ENCODE measurements at places on chromosomes 5 and 9. TPM values are rescaled to one million over a fixed set of nuclear protein-coding genes. Genes with fewer than 3 reads are reported as not detected.
A peak's percentile ranks its signal among the peaks of the same experiment; 100 is the strongest.

ADGRD2 gene
- not detected for polyA plus RNA-seq

SPATA31D4 gene
- polyA plus RNA-seq = not detected

NUDT12 gene
- polyA plus RNA-seq = 0.17 TPM

GOLM1 gene
- 33.8 TPM for polyA plus RNA-seq

DMRT3 gene
- polyA plus RNA-seq = not detected

AMBP gene
- polyA plus RNA-seq = not detected

DAPK1 gene
- polyA plus RNA-seq = not detected

SPATA31A3 gene
- polyA plus RNA-seq = not detected

RNF180 gene
- not detected for polyA plus RNA-seq

GRCh38 chr5:5165541-5166002 lies 25.4 kb downstream of the ADAMTS16 start:
- H3K4me3 ChIP-seq = no peak overlapping the region
- no peak overlapping the region for H3K27ac ChIP-seq
- no peaks in the 10 kb centered on the region for H3K4me1 ChIP-seq
- H3K36me3 ChIP-seq = no peaks in the 10 kb centered on the region
- DNase-seq = no peak

GRCh38 chr9:132241483-132241839 lies 79.6 kb downstream of the NTNG2 start:
- H3K27me3 ChIP-seq = peaks cover 2% of the 10 kb centered on the region
- DNase-seq = no peak
- H3K36me3 ChIP-seq = no peaks in the 10 kb centered on the region
- H3K27ac ChIP-seq = peak overlapping the region; percentile 84
- H3K4me3 ChIP-seq = peak overlapping the region; percentile 96

DNA sequence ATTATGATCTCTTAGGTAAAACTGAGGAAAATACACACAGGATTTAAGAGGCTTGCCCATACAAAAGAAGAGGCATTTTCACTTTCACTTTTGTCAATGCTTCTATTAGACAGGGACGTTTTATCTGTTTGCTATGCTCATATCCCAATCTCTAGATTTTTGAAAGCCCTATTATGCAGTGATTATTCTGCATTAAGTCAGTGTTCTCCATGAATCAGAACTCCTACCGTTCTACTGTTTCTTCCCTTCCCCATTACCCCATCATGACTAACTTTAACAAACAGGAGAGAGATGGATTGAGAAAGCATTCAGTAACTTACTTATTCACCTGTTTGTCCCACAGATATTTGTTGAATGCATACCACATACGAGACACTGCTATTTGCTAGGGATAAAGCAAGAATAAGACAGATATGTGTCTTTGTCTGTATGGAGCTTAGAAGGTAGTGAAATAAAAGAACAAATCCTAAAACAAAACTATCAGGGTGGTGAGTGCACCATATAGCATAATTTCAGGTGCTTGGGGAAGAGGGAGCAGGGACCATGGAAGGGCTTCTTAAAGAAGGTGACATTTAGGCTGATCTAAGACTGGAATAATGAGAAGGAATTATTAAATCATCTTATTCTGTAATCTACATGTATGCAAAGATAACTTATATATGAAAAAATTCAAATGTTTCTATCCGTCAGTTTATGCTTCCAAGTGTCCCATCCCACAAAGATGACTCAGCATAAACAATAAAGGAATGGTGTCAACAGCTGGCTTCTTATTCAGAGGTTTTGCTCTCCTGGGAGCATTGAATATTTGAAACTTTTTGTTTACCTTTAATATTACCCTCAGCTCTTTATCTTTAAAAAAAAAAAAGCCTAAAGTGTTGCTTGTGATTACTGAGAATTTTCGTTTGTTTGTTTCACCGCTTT lies 328.1 kb downstream of the HINT1 start:
- peak overlapping the region; percentile 53 for H3K27ac ChIP-seq
- H3K4me1 ChIP-seq = peaks cover 13% of the 10 kb centered on the region
- H3K27me3 ChIP-seq = peaks cover 2% of the 10 kb centered on the region
- peak; percentile 6 for DNase-seq

DNA sequence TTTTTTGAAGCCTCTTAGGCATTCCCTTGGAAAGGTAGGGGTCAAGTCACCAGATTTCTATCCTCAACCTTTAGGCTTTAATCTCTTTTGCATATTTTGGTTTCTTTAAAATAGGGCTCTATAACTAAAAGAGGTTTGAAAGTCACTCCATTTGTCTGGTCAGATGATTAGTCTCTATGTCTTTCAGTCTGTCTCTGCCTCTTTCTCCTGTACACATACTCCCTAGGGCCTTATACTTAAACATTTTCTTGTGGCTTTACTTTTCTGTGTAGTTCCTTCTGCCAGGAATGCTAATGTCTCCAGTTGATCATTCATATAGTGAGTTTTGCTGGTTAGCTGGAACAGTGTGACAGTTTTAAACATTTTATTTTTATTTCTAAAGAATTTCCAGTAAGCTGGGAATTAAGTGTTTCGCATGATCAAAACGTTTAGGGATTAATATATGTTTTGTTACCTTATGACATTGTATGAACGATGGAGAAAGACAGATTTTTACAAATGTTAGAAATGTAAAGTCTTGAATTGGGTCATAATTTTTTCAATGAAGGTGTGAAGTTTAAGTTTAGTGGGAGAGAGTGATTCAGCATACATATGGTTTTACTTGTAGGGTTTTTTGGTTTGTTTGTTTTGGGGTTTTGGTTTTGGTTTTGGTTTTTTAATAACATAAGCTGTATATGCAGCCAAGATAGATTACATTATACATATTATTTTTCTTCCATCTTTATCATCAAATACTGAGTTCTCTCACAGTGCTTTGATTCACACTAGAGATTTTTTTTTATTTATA lies 90.6 kb downstream of the ZCCHC7 start:
- H3K27ac ChIP-seq = peak overlapping the region; percentile 39
- peaks cover 29% of the 10 kb centered on the region for H3K4me1 ChIP-seq
- H3K36me3 ChIP-seq = peaks cover 29% of the 10 kb centered on the region
- H3K27me3 ChIP-seq = no peaks in the 10 kb centered on the region
- peak; percentile 11 for DNase-seq
- H3K4me3 ChIP-seq = peak overlapping the region; percentile 55

DNA sequence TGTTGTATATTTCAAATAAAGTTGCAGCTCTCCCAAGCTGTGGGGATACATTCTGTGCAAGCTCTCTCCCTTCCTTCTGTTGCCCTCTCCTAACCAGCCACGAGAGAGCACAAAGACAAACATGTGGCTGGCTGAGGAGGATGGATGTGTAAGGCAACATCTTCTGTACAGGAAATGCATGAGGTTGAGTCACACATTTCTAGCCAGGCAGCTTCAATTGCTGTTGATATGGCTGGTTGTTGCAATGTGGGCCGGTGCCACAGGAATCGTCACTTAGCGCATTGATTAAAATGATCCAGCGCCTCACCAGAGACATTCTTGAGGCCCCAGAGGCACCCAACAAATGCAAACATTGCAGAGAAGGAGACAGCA lies 207.1 kb downstream of the ICE1 start:
- no peak overlapping the region for H3K4me3 ChIP-seq
- H3K27me3 ChIP-seq = no peaks in the 10 kb centered on the region
- no peak for DNase-seq
- H3K4me1 ChIP-seq = no peaks in the 10 kb centered on the region

GRCh38 chr5:128228521-128228920 lies 145.0 kb downstream of the SLC12A2 start:
- no peaks in the 10 kb centered on the region for H3K36me3 ChIP-seq
- no peaks in the 10 kb centered on the region for H3K27me3 ChIP-seq
- no peaks in the 10 kb centered on the region for H3K4me1 ChIP-seq
- no peak overlapping the region for H3K4me3 ChIP-seq

GRCh38 chr5:161165998-161166660 lies 314.1 kb upstream of the ATP10B start:
- H3K27me3 ChIP-seq = peaks cover 2% of the 10 kb centered on the region
- no peak overlapping the region for H3K4me3 ChIP-seq
- H3K4me1 ChIP-seq = no peaks in the 10 kb centered on the region
- no peaks in the 10 kb centered on the region for H3K36me3 ChIP-seq
- no peak for DNase-seq

DNA sequence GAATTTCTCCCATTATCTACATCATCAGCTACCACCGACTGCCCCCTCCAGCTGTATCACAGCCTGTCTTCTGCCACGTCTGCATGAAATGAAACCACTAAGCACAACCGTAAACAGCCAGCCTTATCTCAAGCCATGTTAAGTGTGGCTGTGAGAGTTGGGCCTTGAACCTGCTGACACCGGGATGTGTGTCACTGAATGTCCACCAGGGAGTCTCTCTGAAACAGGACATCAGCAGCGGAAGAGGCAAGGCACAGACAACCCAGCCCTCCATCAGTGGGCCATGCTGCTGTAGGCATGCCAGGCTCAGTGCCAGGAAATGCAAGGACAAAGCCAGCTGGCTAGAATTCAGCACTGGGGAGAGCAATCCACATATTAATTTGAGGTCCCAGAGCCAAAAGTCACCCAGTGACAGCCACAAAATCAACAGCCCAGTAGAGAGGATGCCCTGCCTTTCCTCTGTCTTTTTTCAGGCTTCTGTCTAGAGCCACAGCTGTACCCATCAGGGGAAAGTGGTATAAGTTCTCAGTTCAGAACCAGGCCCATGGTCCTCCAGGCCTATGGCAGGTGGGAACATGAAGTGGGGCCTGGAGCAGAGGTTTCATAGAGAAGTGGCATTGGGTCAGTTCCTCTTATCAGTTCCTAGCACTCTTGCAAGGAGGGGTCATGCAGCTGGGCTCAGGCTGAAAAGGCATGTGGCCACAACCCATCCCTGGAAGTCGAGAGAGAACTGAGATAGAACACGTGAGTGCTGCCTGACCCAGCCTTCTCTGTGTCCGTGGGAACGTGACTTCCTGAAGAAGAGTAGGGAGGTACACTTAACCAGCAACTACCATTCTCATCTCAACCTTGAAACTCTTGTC lies 199.4 kb downstream of the ESM1 start:
- no peak overlapping the region for H3K27ac ChIP-seq
- no peak for DNase-seq
- no peaks in the 10 kb centered on the region for H3K36me3 ChIP-seq
- H3K4me1 ChIP-seq = peaks cover 17% of the 10 kb centered on the region
- H3K27me3 ChIP-seq = no peaks in the 10 kb centered on the region

DNA sequence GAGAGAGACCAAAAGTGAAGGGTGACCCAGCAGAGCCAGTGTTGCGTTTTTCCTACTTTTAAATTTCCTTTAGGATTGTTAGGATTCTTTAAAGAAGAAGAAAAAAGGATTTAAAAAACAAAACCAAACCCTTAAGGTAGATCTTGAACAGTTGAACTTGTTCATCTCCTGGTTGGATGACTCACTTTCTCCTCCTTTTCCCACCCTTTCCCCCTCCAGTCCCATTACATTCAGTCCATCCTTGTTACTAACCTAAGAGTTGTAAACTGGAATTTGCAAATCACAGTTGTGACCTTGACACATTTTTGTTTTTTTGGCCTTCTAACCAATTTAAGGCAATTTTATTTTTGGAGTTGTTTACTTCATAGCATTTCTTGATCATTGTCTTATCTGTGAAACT lies 289.2 kb downstream of the ARHGAP26 start:
- no peak overlapping the region for H3K4me3 ChIP-seq
- peaks cover 3% of the 10 kb centered on the region for H3K27me3 ChIP-seq
- H3K4me1 ChIP-seq = peaks cover 23% of the 10 kb centered on the region
- no peak for DNase-seq
- H3K36me3 ChIP-seq = peaks cover 41% of the 10 kb centered on the region
- H3K27ac ChIP-seq = no peak overlapping the region

DNA sequence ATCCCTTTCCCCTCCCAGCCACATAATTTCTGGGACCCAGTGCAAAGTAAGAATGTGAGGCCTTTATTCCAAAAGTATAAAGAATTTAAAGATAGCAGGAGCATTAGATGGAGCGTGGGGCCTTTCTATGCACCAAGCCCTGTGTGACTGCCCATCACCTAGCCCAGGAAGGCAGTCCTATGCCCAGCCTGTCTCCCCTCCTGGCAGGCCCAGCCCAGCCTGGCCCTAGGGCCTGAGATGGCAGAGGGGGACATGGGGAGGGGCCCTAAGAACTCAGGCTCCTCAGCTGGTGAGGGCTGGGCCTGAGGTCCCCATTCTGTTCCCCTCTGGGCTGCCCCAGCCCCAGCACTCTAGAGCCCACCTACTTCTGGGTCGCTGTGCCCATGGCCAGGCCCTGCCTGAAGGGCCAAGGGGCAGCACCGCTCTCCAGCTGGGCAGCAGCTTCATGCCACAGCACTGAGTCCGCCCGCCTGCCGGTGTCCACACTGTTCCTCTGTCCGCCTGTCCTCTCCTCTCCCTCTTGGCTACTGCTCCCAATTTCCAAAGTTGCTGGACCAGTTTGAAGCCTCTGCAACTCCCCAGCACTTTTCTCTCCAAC lies 995 bp upstream of the SLC23A1 start:
- H3K36me3 ChIP-seq = no peaks in the 10 kb centered on the region
- peak overlapping the region; percentile 30 for H3K4me3 ChIP-seq
- no peaks in the 10 kb centered on the region for H3K27me3 ChIP-seq
- peaks cover 37% of the 10 kb centered on the region for H3K4me1 ChIP-seq
- peak overlapping the region; percentile 85 for H3K27ac ChIP-seq

DNA sequence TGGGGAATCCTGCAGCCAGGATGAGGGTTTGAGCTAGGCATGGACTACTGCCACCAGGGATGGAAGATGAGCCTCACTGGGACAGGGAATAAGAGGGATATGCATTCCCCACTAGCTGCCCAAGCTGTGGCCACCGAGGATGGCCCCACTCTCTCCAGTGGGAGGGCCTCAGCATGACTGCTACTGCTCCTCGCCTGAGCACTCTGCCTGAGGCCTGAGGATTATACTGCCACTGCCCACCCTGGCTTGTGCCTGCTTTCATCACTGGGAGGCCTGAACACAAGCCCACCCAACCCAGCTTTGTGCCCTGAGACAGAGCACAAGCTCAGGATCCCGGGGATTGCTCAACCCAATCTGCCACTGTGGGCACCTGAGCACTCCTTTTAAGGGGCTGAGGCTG lies 425.6 kb downstream of the RASEF start:
- H3K27me3 ChIP-seq = peaks cover 2% of the 10 kb centered on the region
- H3K27ac ChIP-seq = no peak overlapping the region
- no peaks in the 10 kb centered on the region for H3K36me3 ChIP-seq
- no peaks in the 10 kb centered on the region for H3K4me1 ChIP-seq
- no peak for DNase-seq

GRCh38 chr5:172144291-172144815 lies 43.7 kb downstream of the STK10 start:
- peaks cover 100% of the 10 kb centered on the region for H3K4me1 ChIP-seq
- H3K27me3 ChIP-seq = no peaks in the 10 kb centered on the region
- H3K36me3 ChIP-seq = no peaks in the 10 kb centered on the region
- peak overlapping the region; percentile 60 for H3K4me3 ChIP-seq
- H3K27ac ChIP-seq = peak overlapping the region; percentile 88

DNA sequence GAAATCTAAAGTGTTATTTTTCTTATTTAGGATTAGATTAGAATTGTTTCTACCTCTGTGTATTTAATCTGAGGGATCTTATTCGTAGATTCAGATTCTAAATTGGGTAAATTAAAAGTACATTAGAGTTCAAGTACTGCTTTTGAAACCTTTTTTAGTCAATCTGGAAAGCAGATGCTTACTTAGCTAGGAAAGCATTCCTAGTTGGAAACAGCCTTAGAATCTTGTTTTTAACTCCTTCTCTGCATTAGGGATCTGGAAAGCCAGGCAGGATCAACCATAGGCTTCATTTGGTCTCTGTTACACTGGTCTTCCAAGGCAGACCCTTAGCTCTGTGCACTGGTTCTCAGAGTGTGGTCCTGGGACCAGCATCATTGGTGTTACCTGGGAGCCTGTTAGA lies 247.4 kb downstream of the NR3C1 start:
- no peak overlapping the region for H3K27ac ChIP-seq
- peaks cover 3% of the 10 kb centered on the region for H3K27me3 ChIP-seq
- peaks cover 10% of the 10 kb centered on the region for H3K4me1 ChIP-seq
- H3K4me3 ChIP-seq = no peak overlapping the region
